Right atrium auricular region (tissue), 2 donors: ENCODE measurements at places on chromosomes 16 and 17. TPM values are rescaled to one million over a fixed set of nuclear protein-coding genes. Genes with fewer than 3 reads are reported as not detected.

DNA sequence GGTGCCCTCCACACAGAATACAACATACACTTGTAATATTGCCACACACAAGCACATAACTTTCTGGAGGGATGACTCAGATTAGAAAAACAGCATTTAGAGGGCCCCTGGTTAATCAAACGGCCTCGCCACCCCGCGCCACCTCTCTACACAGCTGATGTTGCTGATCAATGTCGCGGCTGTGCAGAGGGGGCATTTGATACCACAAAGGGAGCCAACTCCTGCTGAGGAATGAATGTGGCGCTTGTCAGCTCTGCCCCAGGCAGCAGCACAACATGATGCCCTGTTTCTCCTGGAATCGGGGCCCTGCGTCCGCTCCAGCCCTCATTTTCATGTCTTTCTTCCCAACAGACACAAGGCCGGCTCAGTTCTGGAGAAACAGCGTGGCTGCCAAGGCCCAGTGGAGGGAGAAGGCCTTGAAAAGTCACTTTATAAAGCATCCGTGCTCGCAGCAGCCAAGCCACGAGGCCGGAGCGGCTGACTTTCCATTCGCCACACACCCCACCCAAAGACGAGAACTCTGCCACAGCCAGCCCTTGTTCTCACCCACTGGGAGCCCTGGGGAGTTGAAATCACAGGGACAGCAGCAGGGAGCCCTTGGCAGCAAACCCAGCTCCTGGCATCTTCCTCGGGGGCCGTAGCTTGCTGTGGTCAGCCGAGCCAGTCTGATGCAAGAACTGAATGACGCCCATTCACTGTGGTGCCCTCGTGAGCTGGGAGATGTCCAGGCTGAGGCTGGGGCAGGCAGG lies 65.6 kb downstream of the XYLT1 start:
- DNase-seq, result peak; percentile 90

DNA sequence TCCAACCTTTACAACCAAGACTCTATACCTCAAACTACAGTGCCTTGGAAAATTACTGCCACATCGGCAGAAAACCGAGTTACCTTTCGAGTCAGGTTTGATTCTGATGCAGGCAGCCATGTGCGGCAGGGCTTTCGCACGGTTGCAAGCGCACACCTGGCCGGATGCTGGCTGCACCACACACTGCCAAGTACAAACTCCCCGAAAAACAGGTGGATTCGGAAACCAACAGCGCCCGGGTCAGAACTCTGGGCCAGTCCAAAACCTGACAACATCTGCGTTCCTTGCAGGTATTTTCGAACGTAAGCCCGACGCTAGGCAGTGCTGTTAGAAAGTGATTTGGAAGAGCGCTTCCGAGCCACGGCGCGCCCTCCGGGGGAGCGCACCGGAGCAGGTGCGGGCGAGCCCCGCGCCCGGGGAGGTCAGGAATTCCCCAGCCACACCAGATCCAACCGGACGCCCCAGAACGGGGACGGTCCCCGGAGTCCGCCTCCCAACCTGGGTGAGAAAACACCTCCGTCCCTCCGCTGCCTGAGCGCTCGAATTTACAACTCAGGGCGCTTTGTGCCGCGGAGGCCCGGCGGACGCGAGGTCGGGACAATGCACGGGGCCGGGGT lies 1.2 kb downstream of the USP7 start:
- no peak for DNase-seq

Gene CIAO2B
- total RNA-seq, result 118 TPM

- no peak for DNase-seq
Observed at GRCh38 chr17:17380145-17380925, 77.2 kb downstream of the NT5M start.

DNA sequence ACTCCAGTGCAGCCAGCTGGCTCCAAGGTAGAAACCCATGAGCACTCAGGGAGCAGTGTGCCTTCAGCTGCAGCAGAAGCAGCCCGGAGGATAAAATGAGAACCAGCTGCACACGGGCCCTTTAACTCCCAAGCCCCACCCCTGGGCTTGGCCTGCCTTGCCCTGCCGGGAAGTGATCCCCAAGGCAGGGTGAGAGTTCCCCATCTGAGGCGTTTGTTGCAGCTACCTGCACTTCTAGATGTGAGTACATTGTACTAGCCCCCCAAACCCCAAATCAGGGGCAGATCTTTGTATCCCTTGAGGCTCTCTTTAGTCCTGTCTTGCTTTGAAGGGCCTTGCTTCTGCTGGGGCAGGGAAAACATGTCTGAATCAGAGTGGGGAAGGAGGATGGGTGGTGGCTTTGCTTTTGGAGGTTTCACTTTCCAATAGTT lies at the start of gene MVP:
TSS of gene MVP (plus strand) at position 192 of the 431 bp plus-strand sequence. CDS start 10,088 bp downstream, outside the sequence.
- peak; percentile 82 for DNase-seq

Gene IGF2BP1
- total RNA-seq, result not detected

- no peak for DNase-seq
Observed at GRCh38 chr17:39627712-39628516, 1.2 kb downstream of the PPP1R1B start.

GRCh38 chr17:44414394-44415155 lies 25.1 kb upstream of the ITGA2B start:
- DNase-seq, result no peak

DNA sequence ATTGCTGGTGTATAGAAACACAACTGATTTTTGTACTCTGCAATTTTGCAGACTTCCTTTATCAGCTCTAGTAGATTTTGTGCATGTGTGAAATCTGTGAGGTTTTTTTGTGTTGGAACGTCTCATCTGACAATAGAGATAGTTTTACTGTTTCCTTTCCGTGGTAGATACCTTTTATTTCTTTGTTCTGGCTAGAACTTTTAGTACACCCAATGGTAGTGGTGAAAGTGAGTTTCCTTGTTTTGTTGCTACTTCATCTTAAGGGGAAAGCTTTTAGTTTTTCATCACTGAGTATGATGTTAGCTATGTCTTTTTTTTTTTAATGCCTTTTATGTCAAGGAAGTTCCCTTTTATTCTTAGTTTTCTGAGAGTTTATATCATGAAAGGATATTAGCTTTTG lies 118.1 kb downstream of the OR1D5 start:
- DNase-seq, result no peak

GRCh38 chr16:25031132-25031440 lies 15.9 kb upstream of the ARHGAP17 start:
- no peak for DNase-seq

Gene SMARCD2
- 51.3 TPM for total RNA-seq

DNA sequence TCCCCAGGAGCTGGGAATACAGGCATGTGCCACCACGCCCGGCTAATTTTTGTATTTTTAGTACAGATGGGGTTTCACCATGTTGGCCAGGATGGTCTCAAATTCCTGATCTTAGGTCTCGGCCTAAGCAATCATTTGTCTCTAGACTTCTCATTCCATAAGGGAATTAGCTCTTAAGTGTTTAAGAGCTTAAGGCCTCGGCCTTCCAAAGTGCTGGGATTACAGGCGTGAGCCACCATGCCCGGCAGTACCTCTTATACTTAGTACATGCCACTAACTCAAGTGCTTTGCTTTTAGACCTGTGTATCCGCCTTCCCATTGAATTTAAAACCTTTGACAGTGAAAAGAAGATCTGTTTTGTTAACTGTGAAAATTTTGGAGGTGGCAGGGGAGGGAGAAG lies 16.6 kb upstream of the IL21R start:
- peak; percentile 36 for DNase-seq

DNA sequence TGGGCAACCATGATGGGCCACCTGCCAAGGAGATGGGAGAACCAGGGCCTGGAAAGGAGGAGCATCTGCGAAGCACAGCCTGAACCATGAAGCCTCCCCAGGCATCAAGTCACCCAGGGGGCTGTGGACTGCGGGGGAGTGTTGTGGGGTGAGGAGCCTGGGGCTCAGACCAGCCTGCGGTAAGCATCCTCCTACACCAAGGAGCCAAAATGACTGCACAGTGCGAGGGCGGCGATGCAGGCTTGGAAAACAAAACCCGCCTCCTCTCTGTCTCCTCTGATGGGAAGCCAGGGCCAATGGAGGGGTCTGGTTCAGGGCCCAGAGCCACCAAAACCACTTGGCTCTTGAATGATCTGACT lies 18.1 kb upstream of the MAF start:
- DNase-seq, result peak; percentile 2

Gene NECAB2
- total RNA-seq, result not detected
